ENCODE measurements at places on chromosomes 1 and 21.

DNA sequence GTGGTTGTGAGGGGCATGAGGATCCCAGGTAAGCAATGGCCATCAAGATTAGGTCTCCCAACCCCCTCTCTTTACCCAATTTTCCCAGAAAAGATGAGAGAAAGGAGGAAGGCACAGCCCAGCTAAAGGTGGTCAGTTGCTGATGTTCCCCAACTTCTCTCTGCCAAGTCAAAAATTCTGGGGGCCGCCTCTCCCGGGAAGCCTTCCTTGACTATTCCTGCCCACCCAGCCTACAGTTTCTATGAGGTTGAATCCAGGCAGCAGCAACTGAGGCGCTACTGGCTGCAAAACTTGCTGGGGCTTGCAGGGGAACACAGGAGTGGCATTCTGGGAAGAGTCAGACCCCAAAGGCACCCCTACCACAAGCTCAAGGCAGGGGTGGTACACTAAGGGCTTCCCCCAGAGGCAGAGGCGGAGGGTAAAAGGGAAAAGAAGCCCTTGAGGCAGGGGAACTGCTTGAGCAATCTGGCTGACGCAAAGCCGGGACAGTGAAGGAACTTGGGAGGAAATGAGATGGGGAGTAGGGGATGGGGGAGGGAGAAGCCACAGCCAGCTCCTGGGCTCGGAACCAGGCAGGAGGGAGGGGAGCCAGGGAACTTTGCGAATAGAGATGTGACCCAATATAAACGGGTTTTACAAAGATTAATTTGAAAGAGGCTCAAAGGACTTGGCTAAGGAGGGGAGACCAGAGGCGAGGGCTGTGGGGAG lies 31.2 kb downstream of the SDC3 start:
- DNase-seq, result no peak

- no peak for DNase-seq
Measured at GRCh38 chr1:51242546-51242945, 6.5 kb downstream of the RNF11 start.

- DNase-seq, result no peak
Measured at GRCh38 chr1:150969626-150970025, 5.0 kb downstream of the CERS2 start.

GRCh38 chr21:45478115-45478801 lies 64.0 kb downstream of the SLC19A1 start:
- DNase-seq, result peak; percentile 31

DNA sequence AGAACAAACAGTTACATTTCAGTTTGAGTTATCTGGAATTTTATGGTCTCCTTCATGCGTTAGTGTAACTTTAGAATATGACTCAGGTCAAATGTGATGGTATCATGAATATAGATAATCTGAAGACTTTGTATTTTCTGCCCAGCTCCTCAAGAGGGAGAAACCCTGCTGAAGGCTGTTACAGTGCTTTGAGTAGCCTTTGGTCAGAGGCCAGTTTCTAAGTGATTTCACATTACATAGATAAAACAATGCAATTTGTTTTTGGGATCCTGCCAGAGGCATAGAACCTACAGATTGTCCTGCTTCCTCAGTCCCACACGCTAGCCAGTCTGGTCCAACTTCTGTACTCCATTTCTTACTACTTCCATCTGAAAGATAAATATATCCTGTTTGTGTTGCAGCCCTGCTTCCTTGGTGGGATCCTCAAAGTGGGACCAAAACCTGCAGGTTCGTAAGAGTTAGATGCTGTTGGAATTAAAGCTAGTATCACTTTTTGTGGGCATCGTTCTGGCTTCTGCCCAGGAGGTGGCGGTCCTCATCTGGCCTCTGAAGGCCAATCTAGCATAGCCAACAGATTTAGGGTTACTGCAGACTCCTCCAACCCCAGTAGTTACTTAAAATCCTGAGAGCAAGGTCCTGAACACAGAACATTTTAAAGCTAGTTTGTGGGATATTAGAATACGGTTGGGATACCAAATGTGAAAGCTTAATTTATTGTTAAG lies 645.8 kb upstream of the USP24 start:
- no peak for DNase-seq

GRCh38 chr1:61797045-61797755 lies 54.9 kb downstream of the PATJ start:
- no peak for DNase-seq

DNA sequence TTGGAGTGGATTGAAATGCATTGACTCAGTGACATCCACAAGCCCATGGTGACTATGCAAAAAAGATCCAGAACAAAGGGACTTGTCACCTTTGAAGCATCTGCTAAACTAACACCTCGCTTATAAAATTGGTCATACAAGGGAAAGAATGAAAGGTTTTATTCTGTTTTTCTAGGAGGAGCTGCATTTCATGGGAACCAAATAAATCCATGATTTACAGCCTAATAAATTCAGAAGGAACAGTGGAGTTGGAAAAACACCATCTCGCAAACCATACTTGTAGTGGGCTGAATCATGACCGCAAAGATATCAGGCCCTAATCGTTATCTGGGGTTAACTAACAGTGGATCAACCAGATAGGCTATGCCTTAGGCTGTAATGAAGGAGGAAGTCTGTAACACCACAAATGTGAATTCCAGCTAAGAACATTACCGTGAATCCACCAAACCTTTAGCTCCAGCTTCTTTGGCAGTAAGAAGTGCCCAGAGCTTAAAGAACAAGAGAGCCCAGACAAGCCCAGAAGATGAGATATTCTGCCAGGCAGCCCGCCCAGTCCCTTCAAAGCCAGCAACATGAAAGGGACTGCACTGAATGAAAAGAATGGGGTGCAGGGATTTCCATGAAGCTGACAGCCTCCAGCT lies 27.4 kb downstream of the RSPH1 start:
- DNase-seq, result no peak

GRCh38 chr1:11749203-11749689 lies 12.7 kb upstream of the C1orf167 start:
- DNase-seq, result no peak

DNA sequence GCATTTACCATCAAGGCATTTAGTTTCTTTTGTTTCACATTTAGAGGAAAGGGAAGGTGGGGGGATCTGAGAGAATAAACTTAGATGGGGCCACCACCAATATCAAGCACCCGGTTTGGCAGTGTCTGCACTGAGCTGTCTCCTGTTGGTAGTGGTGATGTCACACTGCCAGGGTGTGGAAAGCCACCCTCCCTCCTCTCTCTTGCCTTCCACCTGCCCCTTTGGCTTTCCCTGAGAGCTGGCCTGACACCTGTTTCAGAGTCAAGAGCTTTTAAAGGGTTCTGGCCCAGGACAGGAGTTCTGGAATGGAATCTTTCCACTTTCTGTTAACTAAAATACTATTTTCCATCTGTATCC lies 13.4 kb downstream of the ATF3 start:
- DNase-seq, result no peak

GRCh38 chr1:236524895-236525184 lies 1.1 kb downstream of the LGALS8 start:
- DNase-seq, result no peak

DNA sequence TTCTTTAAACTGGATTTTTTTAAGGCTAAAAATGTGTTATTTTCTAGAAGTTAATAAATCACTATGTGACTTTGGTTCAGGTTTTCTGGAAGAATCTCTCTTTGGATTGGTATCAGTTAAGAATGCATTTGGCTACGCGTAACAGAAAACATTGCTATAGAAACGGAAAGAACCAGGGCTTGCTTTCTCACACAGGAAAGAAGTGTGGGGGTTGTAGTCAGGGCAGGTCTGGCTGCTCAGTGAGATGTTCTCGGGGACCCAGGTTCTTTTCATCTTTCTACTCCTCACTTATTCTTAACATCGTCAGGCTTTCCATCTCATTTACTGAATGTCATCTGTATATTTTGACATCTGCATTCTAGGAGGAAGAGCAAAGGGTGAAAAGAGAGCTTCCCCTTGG lies 191.4 kb downstream of the ZBTB18 start:
- DNase-seq, result no peak

- DNase-seq, result no peak
Measured at GRCh38 chr1:4149281-4149680, 249.2 kb upstream of the C1orf174 start.

DNA sequence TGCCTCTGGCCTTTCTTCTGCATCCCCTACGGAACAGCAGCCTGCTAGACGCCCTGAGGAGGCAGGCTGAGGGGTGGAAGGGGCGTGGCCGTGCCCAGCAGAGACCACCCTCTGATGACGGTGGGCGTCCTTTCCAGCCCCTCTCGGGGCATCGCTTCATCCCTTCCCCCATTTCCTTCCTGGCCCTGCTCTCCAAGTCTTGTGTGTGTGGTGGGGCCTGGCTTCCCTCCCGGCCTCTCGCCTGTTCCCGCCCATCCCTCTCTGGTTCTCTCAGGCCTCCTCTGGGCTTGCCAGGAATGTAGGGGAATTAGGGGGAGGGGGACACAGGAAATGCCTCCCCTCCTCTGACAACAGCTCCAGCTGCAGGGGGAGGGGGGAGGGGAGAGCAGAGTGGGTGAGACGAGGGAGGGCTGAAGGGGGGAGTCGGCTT lies 51.1 kb downstream of the SKI start:
- DNase-seq, result peak; percentile 50

- peak; percentile 42 for DNase-seq
Measured at GRCh38 chr1:36553591-36554322, 71.0 kb upstream of the CSF3R start.

DNA sequence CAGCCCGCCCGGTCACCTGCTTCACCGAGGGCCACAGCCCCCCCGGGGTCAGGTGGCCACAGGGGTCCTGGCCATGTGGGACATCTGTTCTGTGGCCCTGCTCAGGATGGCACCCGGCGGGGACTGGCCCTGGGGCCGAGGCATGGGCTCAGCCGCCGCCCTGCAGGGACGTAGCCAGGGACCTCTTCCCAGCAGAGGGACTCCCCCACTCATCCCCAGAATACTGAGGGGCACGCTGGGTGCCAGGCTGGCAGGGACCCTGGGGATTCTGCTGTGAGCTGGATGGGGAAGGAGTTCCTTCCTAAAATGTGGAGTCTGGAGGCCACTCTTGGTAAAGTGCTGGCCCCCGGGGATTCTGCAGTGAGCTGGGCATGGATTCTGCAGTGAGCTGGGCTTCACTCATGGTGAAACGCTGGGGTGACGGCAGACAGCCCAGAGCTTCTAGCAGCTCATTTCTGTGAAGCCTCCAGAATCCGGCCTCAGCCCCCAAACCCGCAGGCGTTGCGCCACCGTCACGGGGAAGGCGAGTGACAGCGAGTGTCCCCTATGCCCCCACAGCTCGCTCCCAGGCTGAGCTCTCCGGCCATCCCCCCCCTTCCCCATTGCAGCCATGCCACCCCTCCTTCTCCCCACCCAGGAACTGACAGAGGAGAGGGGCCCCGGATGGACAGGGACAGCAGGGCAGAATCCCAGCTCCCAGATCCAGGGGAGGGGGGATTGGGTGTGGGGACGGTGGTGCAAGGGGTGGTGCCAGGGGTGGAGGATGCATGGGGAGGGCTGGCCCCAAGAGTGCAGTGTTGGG lies 1.4 kb downstream of the ITGB2 start:
- no peak for DNase-seq

DNA sequence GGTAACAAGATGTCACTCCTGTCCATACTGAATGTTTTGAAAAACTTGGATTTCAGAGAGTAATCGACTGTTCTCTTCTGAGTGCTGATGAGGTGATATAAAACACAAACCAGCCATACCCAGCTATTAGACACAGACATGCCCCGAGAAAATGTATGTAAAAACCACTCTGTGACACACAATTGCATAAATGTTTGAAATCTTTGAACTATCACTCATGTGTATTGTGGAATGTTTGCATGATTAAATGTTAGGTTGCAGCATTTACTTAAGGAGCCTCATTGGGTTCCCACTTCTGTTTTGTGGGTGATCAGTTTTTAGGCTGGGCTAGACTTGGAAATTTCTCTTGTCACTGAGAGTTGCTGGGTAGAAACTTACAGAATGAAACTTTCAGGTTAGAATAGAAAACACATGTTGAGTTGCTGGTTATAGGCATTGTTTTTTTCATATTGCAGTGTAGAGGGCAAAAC lies 270.4 kb upstream of the B3GALT2 start:
- DNase-seq, result no peak

- no peak for DNase-seq
Measured at GRCh38 chr1:209549443-209550205, 33.9 kb upstream of the CAMK1G start.

DNA sequence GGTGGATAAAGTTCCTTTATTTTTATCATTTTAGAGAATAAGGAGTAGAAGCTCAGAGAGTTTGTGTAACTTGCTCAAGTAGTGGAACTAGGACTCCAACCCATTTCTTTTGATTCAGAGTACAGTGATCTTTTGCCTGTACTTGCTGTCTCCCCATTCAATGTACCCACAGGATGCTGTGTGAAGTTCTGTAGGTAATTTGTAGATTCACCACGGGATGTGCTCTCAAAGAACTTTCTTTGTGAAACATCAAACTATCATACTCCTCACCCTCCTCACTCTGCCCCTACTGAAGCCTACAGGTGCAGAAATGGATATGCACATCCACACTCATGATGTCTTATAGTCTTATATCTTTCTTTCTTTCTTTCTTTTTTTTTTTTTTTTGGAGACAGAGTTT lies 65.8 kb upstream of the HSPA13 start:
- no peak for DNase-seq

GRCh38 chr1:29924017-29924431 lies 687.7 kb downstream of the PTPRU start:
- no peak for DNase-seq

- DNase-seq, result no peak
Measured at GRCh38 chr1:7574121-7575040, 196.7 kb upstream of the VAMP3 start.

GRCh38 chr1:193437785-193438184 lies 251.4 kb upstream of the B3GALT2 start:
- DNase-seq, result no peak

GRCh38 chr1:225146478-225146877 lies 217.0 kb downstream of the DNAH14 start:
- peak; percentile 29 for DNase-seq

GRCh38 chr1:231387770-231388669 lies 34.1 kb downstream of the EGLN1 start:
- DNase-seq, result peak; percentile 35

GRCh38 chr1:182823220-182823619 lies 15.9 kb upstream of the DHX9 start:
- no peak for DNase-seq

DNA sequence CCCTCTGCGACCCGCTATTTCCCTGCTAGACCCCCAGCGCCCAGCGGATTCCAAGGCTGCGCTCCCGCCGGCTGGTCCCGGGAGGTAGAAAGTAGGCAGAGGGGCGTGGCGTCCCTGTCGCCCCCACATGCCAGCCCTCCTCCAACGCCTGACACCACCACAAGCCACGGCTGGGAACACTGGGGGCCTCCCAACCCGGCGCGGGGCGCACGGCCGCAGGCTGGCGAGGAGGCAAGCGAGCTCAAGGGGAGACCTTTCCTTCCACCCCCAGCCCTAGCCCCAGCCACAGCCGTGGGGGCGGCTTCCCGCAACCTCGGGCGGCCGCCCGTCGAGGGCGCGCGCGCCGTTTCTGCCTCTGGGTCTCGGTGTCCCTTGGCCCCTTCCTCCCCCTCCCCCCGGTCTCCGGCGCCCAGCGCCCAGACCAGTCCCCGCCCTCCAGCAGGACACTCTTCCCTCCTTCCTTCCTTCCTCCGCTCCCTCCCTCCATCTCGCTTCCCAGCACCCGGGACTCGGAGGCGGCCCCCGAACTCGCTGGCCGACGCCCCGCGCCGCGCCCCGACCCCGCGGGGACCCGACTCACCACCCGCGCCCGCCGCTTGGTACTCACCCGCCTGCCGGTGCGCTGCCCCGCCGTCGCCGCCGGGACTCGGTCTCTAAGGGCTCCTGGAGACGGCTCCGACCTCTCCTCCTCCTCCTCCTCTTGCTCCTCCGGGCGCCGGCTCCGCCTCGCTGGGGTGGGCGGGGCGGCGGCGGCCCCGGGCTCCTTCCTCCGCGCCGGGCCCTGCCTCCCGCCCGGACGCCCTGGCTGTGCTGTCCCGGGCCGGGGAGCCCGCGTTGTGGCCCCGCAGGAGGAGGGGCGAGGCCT lies at the start of gene GNG12:
Gene GNG12 (minus strand): TSS at position 731 of the 865 bp plus-strand sequence. CDS start 125,781 bp downstream, outside the sequence.
- peak; percentile 78 for DNase-seq

- peak; percentile 31 for DNase-seq
Measured at GRCh38 chr1:77283701-77284425, 2.0 kb downstream of the AK5 start.

All from LHCN-M2 (cell line).